Pulmonary artery endothelial cell (primary cell): ENCODE measurements at places on chromosomes 4 and X.

GRCh38 chr4:169634975-169635374, 14.6 kb downstream of the CLCN3 start:
- no peak for DNase-seq

DNA sequence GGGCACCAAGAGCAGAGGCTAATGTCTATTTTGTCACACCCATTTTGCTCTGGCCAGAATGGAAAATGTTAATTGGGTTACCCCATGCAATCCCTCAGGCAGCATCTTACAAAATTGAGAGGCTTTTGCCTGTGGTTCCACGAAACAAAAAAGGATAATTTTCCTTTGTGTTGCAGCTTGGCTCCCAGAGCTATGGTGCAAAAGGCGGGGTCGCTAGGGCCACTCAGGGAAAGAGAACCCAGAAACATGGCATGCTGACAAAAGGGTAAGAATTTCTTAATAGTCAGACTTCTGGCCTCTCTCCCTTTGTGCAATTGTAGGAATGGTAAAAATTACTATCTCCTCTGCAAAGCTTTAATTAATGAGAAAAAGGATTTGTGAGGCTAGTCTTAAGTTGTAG, 119.6 kb upstream of the BANK1 start:
- DNase-seq: no peak

- no peak for DNase-seq
These were observed 406.1 kb downstream of the RAPGEF2 start for GRCh38 chr4:159508917-159509500.

DNA sequence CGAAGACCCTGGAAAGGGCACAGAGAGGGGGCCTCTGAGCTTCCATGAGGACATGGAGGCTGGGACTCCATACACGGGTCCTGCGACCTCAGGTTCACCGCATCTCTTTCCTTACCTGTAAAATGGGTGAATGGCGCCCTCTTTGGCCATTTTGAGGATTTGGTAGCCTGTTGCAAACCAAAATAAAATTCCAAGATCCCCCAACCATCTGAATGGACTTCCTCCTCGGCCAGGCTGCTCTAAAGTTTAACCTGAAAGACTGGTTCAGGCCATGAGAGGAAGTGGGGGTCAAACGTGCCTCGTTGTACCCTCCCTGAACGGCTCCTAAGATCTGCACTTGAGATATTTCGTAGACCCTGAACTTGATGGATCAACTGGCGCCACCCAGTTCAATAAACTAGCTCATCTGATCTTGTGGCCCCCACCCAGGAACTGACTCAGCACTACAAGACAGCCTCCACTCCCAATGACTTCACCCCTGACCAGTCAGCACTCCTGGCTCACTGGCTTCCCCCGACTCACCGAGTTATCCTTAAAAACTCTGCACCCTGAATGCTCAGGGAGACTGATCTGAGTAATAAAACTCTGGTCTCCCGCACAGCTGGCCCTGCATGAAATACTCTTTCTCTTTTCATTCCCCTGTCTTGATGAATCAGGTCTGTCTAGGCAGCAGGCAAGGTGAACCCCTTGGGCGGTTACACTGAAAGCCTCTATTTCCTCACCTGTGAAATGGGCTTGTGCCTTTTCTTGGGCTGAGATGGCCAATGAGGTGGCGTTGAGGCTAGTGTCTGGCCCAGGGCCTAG, 32.9 kb upstream of the GPR78 start:
- DNase-seq: no peak

GRCh38 chr4:75494563-75494962, 19.6 kb downstream of the RCHY1 start:
- no peak for DNase-seq

DNA sequence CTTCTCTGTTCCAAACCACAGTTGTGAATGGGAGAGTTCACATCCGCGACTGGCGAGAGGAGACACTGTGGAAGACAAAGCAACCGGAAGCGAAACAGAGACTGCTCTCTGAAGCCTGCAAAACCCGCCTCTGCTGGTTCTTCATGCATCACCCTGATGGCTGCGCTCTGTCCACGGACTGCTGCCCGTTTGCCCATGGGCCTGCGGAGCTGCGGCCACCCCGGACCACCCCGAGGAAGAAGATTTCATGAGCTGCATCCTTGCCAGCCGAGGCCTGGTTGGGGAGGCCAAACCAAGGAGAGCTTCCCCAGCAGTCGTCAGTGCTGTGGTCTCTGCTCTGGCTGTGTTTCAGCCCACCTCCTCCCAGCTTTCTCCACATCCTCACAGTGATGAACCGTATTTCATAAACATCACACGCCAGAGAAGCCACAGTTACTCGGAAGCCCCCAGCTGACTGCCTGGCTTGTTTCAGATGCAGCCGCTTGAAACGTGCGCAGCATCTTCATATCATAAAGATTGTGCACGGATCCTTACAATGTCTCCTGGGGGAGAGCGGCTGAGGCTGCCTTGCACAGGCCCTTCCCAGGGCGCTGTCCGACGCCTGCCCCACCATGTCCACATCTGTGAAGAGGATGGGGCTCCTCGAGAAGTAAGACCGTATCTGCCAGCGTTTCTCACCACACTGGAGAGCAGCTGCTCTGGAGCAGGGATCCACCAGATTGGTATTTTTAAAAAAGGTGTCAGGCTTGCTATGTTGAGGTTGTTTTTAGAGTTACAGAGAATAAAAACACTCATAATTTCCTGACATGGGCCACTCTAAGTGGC, 35.4 kb downstream of the TRMT44 start:
- DNase-seq: no peak

DNA sequence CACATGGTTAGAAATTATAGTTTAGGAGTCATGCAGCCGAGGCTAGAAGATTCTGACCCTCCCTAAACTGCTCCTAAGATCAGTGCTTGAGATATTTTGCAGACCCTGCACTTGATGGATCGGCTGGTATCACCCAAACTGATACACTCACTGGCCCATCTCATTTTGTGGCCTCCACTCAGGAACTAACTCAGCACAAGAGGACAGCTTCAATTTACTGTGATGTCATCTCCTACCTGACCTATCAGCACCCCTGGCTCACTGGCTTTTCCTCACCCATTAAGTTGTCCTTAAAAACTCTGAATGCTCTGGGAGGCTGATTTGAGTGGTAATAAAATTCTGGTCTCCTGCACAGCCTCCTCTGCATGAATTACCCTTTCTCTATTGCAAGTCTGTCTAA, 450.9 kb downstream of the PCDH10 start:
- DNase-seq: no peak

DNA sequence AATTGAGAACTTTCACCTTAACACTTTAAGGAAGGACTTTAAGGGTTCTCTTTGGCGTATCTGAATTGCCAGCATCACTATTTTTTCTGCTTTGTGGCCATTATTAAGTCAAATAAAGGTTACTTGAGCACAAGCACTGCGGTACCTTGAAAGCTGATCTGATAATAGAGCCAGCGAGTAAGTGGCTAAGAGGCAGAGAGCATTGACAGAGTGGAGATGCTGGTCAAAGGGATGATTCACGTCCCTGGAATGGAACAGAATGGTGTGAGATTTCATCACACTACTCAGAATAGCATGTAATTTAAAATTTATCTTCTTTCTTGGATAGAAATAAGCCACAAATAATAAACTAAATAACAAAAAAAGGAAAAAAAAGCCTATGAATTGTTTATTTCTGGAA, 57.1 kb upstream of the NPFFR2 start:
- DNase-seq: no peak

DNA sequence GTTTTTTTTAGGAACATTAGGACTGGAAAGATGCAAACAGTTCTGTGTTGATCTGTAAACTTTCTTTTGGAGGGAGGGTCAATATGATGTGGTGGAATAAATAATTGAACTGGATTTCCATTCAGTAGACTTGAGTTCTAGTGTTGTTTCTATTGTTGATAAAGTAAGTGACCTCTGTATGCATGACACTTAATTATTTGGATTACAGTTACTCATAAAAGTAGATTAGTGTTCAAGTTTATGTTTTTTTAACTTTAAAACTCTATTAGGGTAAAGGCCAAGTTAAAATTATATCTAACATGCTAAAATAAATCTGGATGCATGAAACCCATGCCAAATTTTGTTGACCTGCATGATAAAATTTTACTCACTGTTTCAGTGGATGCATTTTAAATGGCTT, 85.4 kb upstream of the NR3C2 start:
- no peak for DNase-seq

DNA sequence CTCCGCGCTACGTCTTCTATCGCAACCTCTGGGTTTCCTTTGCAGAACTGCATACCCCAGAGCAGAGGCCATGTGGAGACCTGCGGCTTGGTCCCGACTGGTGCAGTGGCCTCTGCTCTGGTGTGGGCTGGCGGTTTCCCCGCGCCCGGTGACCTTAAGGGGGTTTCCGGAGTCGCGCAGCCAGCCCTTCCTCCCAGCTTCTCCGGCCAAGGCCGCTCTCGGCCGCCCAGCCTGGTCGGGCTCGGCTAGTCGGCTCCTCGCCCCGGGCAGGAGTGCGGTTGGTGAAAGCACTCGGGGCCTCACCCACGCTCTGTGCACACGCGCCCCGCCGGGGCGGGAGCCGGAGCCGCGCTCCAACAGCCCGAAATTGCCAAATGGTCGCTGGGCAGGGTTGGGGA, 84.9 kb downstream of the BCOR start:
- no peak for DNase-seq

- no peak for DNase-seq
These were observed 18.9 kb downstream of the HELQ start for GRCh38 chr4:83436680-83437079.

DNA sequence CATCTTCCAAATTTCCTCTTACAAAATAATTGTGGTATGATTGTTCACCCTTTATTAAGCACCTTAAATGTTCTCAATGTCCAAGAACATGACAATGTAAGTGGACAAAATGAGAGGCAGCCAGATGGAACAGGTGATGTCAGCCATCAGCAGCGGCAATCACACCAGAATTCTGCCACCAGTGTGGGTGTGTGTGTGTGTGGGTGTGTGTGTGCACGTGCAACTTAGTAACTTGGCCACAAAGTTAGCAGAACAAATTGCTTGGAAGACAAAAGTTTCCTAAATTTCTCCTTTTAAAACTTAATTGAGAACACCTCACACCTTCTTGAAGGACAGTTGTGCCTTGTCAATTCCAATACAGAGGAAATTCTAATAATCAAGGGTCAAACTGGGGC, 18.7 kb downstream of the LNX1 start:
- no peak for DNase-seq

GRCh38 chr4:123974386-123975149, 578.0 kb downstream of the SPRY1 start:
- DNase-seq: no peak

DNA sequence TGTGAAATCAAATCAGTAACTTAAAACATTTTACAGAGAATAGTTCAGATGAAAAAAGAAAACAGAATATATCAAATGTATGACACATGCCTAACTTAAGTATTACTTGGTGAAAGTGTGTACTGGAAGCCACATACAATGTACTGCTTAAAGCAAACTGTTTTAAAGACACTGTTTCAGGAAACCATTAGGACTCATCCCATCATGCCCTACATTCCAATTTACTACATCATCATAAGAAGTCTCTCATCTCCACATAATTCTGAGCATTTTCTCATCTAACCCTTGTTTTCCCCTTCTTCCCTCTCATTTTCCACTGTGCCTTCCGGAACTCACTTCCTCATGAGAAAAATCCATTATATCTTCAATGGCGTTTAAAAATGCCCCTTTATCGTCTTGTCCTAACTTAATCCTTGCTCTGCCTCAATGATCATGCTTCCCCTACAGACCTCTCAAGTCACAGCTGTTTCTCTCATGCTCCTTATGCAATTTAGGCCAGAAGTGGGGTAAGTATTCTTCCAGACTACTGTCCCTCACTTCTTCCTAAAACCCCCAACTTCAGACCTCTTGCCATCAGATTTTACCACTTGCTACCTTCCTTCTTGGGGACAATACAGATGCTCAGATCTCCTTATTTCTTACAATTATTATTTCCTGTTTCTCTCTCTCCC, 26.8 kb upstream of the FGF5 start:
- DNase-seq: no peak

DNA sequence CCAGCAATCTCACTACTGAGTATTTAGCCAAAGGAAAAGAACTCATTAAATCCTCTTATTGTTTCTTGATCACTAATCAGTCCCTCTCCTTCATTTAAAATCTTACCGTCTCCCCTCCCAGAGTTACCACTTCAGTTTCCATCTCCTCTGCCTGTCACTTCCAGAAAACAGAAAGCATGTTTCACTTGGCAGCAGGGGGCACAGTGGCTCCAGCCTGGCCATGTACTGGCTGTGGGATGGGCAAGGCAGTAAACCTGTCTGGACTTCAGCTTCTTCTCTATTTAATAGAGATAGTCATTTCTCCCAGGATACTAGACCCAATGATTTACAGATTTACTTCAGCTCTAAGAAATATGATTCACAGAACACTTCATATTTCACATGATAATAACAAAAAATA, 63.2 kb downstream of the CD40LG start:
- no peak for DNase-seq

DNA sequence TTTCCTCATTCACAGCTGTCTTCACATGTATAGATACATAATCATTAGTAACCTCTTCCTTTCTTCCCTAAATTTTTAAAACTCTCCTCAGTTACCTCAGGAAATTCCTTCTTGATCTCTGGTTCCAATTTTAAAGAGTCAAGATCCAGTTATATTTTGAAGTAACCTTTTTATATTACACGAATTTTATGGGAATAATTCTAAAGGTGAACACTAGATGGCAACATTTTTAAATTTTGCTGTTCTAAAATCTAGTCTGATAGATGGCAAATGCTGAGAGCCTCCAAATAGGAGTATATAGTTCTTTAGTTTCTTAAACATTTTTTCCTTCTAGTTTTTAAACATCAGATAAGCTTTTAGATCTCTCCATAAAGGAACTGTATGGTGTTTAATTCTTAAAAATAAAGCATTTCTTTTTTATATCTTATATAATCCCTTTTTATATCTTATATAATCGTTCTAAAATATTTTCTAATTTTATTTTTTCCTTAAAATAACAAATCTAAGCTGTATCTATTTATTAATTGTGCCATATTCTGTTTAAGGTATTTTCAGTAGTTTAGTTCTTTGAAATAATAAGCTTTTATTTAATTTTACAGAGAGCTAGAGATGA, 37.9 kb upstream of the PAPSS1 start:
- DNase-seq: no peak

GRCh38 chr4:37693030-37693429, 6.9 kb upstream of the RELL1 start:
- DNase-seq: no peak

DNA sequence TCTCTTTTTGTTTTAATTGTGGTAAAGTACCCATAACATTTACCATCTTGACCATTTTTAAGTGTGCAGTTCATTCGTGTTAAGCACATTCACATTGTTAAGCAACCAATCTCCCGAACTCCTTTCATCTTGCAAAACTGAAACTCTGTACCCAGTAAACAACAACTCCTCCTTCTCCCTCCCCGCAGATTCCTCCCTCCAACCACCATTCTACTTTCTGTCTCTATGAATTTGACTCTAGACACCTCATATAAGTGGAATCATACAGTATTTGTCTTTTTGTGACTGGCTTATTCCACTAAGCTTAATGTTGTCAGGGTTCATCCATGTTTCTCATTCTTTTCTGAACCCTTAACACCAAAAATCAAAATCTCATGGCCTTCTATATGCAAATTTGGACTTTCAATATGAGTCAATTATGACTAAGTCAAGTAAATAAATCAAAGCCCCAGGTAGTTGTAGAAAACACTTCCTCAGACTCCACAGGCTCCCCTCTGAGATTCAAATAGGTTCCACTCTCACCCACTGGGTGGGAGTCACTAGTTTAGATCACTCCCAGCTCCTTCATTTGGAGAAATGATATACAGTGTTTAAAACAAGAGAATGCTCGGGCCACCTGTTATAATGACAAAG, 9.8 kb upstream of the RTL5 start:
- no peak for DNase-seq
